Mesothelial cell of epicardium (in vitro differentiated cells): ENCODE measurements at places on chromosomes 4 and X. TPM values are rescaled to one million over a fixed set of nuclear protein-coding genes. Genes with fewer than 3 reads are reported as not detected.

GRCh38 chrX:49958727-49959485, 36.5 kb downstream of the CLCN5 start:
- DNase-seq, result no peak

GRCh38 chr4:120821977-120822376, 100.5 kb downstream of the PRDM5 start:
- DNase-seq, result no peak

GRCh38 chr4:109559625-109559982, 442 bp upstream of the MCUB start:
- peak; percentile 61 for DNase-seq

Gene PCDH10
- 21.3 to 22.3 TPM (median 21.3 TPM) in 3 replicates for total RNA-seq

Gene FATE1
- total RNA-seq, result not detected in 3 replicates

- DNase-seq, result peak; percentile 79
Observed at GRCh38 chr4:30721185-30722091, 1.3 kb downstream of the PCDH7 start.

- no peak for DNase-seq
Observed at GRCh38 chr4:76779740-76780459, 118.0 kb downstream of the SOWAHB start.

DNA sequence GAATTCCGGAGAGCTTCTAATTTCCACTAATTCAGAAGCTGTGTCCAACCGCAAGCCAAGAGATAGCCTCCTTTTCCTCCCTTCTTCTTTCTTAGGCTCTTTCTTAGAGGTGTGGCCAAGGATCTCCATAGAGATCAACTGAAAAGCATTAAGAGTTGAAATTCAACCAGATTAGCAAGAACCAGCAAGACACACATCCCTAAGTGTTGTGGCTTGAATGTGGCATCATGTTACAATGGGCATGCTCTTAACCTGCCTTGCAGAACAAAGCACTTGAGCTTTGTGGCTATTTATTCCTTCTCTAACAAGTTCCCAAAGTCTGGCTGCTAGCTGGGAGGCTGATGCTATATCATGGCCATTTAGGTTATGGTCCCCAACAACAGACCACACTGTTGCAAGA, 10.4 kb downstream of the ANOS1 start:
- DNase-seq, result no peak

GRCh38 chr4:150038335-150039076, 39.7 kb upstream of the DCLK2 start:
- no peak for DNase-seq

GRCh38 chrX:107485013-107485412, 35.6 kb downstream of the FRMPD3 start:
- DNase-seq, result no peak
